ENCODE measurements at places on chromosomes 2 and 18.

- no peak for DNase-seq
Measured at GRCh38 chr2:175152242-175152641, 15.8 kb downstream of the ATF2 start.

- no peak for DNase-seq
Measured at GRCh38 chr2:497770-498492, 179.3 kb downstream of the TMEM18 start.

- no peak for DNase-seq
Measured at GRCh38 chr18:23643815-23644490, 18.8 kb downstream of the ANKRD29 start.

- DNase-seq: no peak
Measured at GRCh38 chr2:46850742-46851141, 64.9 kb downstream of the MCFD2 start.

GRCh38 chr2:218508299-218508698, 59.9 kb downstream of the USP37 start:
- DNase-seq: no peak

DNA sequence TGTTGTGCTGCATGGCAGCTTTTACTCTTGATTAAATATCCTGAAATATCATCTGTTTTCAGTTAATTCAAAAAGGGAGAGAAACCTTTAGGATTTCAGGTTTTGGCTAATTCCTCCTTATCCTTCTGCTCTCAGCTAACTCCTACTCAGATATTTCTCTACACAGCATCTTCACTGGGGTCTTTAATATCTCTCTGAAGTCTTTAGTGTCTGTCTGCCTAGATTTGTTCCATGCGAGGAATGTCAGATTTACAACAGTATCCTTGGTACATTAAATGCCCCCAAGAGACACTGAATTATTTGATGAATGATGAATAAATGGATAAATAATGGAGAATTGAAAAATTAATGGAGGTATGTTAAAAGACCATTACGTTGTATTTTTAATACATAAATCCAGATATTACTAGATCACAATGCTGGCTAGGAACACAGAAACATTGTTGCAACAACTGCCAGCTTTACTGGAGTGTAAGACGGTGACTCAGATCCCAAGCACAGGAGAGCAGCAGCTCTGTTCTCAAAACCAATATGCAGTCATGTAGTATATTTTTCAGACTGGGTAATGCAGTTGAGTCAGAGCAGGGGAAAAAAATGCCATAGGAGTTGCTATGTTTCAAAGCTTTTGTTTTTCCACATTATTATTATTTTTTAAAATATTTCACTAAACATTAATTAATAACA, 388.0 kb upstream of the SYT4 start:
- DNase-seq: no peak

GRCh38 chr2:59233920-59234319, 992.8 kb upstream of the FANCL start:
- DNase-seq: no peak

DNA sequence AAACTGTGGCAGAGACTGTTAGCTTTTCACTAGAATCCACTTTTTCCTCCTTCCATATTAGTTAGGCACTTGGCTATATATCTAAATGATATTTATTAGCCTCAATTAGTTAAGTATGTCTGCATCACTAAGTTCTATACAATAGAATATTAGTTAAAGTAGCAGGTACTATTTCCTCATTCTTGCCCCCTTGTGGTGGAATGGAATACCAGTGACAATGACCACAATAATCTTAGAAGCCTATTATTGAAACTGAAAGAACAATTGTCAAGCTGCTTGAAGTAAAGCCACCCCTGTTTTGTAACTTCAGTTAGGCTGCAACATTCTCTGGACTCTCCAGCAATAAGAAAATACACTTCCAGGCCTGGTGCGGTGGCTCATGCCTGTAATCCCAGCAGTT, 476.3 kb upstream of the VWC2L start:
- peak; percentile 50 for DNase-seq

DNA sequence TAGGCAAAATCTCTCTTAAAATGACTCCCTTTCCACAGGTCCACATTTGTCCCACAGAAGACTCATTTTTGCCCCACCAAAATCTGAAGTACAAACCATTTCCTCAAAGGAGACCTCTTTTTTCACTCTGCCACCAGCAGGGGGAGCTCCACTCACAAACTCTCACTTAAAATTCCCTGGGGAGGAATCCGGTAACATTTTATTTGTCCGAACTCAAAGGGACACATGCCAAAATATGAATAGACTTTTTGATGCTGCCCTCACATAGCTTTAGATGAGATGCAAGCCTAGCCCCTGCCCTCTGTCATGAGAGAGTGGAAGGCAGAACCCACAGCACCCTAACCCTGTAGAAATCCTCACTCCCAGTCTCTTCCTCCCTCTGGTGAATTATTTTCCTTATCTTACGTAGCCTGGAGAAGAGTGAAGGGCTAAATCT, 57.1 kb downstream of the RMDN2 start:
- peak; percentile 83 for DNase-seq

DNA sequence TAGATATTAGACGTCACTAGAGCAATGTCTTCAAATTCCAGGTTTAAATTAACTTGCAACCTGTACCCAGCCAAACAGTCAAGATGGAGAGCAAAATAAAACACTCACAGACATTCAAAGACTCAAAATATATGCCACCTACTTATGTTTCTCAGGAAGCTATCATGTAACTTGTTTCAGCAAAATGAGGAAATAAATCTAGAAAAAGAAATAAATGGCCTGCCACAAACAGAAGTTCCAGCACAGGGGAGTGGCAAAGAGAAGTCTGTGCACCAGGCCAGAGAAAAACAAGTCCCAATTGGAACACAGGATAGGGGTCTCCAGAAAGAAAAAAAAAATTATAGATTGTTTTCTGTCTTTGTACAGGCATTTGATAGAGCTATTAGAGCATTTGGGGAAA, 96.7 kb downstream of the LRP2 start:
- peak; percentile 26 for DNase-seq

DNA sequence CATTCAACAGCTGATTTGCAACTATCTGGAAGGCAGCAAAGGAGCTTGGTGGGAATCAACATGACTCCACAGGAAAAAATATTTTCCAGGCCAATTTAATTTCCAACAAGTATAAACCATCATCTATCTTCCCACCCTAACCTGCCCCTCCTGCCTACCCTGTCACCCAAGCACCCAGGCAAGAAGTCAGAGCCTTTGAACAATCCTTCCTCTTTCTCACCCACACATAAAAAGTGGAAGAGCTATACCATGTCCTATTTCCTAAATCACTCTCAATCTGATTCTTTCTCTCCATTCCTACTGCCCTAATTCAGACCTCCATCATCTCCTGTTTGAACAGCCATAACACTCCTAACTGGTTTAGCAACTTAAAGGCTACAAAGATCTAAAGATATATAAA, 12.7 kb downstream of the SPIRE1 start:
- peak; percentile 53 for DNase-seq

- DNase-seq: no peak
Measured at GRCh38 chr2:231378026-231378722, 17.3 kb upstream of the B3GNT7 start.

DNA sequence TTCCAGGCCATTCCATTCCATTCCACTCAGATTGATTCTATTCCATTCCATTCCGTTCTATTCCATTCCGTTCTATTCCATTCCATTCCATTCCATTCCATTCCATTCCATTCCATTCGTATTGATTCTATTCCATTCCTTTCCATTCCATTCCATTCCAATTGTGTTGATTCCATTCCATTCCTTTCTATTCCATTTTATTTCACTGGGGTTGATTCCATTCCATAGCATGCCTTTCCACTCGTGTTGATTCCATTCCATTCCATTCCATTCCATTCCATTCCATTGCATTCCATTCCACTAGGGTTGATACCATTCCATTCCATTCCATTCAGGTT, 1142.3 kb downstream of the RPIA start:
- DNase-seq: no peak

GRCh38 chr2:24638568-24638967, 147.5 kb downstream of the NCOA1 start:
- no peak for DNase-seq

- no peak for DNase-seq
Measured at GRCh38 chr2:207601774-207602173, 23.4 kb downstream of the METTL21A start.

- DNase-seq: no peak
Measured at GRCh38 chr18:76765649-76766048, 56.7 kb upstream of the ZNF236 start.

DNA sequence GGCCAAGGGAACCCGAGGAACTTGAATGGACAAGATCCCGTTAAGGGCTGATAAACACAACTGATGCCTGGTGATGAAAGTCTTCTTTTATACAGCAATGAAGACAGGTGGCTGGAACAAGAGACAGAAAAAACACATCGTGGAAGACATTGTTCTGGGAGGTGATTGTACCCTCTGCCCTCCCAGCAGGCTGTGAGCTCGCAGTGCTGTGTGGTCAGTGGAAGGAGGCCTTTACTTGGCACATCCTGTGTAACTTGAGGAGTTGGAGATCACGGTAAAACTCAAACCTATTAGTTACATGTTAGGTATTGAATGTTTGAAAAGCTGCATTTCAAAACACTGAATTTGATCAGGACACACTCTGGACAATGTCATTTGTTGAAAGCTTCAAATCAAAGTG, 249.9 kb upstream of the EPAS1 start:
- no peak for DNase-seq

GRCh38 chr18:40413160-40413559, 1541.9 kb upstream of the PIK3C3 start:
- no peak for DNase-seq

DNA sequence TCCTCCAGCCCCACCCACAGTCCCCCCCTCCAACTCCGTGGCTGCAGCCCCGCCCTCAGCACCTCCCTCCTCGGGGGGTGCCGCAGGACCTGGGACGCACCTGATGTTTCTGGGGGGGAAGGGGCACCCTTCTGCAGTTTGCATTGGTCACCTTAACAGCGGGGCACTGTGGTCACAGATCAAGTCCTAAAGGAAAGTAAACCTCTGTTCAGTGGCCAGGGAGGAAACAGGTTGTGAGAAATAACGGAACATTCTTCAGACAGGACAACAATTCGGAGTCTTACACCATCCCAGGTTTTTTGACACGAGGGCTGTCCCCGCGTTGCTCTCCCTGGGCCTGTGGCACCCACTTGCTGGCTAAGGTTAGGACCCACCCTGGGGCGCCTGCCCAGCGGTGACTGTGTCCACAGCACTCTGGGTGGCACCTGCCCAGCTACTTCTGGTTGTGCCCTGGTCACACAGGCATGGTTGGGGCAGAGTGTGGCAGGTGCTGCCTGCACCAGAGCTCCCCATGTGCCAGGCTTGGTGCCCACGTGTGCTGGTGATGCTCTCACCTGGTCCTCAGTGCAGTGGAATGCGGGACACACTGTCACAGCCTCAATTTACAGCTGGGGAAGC, 93.5 kb upstream of the OTOS start:
- no peak for DNase-seq

DNA sequence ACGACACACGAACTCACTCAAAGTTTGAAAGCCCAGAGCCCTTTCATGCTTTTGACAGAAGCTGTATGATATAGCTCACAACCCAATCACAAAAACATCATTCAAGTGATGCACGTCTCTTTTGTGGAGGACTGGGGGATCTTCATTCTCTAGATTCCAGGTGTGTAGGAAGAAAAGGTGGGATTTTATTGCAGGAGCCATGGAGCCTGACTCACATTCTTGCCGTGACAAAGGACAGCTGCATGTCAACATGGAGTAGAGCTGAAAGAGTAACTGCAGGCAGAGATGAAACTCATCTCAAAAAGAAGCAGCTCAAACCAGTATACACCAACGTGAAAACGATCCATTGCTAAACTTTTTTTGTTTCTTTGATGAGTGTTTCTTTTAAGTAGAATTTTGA, 50.9 kb upstream of the PDE1A start:
- no peak for DNase-seq

GRCh38 chr2:8064603-8065002, 617.3 kb upstream of the ID2 start:
- DNase-seq: peak; percentile 63

GRCh38 chr2:4151521-4151920, 448.1 kb downstream of the DCDC2C start:
- no peak for DNase-seq

DNA sequence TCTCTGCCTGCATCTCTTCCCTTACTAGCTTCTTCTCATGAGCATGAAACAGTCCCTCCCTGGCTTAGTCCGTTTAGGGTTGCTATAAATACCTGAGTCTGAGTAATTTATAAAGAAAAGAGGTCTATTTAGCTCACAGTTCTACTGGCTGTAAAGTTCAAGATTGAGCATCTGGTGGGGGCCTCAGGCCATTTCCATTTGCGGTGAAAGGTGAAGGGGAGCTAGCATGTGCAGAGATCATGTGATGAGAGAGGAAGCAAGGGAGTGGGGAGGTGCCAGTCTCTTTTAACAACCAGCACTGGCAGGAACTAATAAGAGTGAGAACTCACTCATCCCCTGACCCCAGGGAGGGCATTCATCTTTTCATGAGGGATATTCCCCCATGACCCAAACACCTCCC, 26.8 kb downstream of the RHBDD1 start:
- DNase-seq: no peak

GRCh38 chr2:11040992-11041391, 114.3 kb upstream of the SLC66A3 start:
- no peak for DNase-seq

DNA sequence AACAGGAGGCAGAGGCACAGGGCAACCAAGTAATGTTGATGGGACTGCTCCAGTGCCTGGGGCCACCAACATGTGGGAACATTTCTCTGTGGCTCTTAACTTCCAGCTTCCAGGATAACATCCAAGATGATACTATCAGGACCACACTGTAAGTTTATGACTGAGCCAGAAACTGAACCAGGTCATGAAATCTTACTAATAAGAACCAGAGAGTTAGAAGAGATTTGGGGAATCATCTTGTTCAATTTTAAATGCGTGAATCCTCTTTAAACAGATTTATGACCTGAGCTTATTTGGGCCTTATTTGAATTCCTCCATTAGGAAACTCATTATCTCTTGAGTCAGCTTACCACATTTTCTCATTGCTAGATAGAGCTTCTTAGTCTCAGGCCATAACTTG, 45.0 kb downstream of the MAP2 start:
- no peak for DNase-seq

DNA sequence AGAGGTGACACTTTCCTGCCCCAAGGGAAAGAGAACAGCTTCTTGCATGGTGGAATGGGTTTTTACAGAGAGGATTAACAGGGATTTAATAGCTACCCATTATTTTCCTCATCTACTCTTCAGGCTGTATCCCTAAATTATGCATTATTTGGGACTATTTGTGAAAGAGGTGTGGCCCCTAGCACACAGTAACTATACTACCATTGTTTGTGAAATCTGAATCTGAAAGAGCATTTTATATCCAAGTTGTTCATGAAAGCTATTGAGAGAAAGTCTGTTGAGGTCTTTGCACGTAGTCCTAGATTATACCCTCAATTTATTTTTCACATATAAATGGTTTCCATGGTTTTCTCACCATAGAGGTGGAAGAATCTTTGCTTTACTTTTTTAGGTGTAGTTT, 78.1 kb downstream of the SPTBN1 start:
- no peak for DNase-seq

DNA sequence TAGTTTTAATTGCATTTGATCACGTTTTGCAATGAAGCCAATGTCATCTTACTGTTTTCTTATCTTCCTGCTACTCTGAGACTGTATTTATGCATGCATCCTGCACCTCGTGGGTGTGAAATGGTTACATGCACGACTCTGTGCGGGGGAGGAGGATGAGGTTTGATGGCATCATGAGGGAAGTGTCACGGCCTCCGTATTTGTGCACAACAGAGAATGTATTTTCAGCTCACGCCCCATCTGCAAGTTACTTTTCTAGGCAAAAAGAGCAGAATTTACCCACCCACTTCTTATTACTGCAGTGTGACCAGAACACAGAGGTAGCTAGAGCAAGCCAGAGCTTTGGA, 145.1 kb downstream of the TDRD15 start:
- peak; percentile 54 for DNase-seq

All from suppressor macrophage treated with lipopolysaccharide for 1 hour (primary cell).